ENCODE measurements at places on chromosomes 1 and 21. TPM values are rescaled to one million over a fixed set of nuclear protein-coding genes. Genes with fewer than 3 reads are reported as not detected.
A peak's percentile ranks its signal among the peaks of the same experiment; 100 is the strongest.

The RGS16 gene
- total RNA-seq, result 3.9 TPM

The ITLN2 gene
- total RNA-seq, result not detected

The S100A5 gene
- total RNA-seq, result not detected

The GRIK1 gene
- total RNA-seq, result 0.66 TPM

The RORC gene
- total RNA-seq, result 51.4 TPM

The DVL1 gene
- total RNA-seq, result 58.1 TPM

The ARHGEF16 gene
- 17.1 TPM for total RNA-seq

DNA sequence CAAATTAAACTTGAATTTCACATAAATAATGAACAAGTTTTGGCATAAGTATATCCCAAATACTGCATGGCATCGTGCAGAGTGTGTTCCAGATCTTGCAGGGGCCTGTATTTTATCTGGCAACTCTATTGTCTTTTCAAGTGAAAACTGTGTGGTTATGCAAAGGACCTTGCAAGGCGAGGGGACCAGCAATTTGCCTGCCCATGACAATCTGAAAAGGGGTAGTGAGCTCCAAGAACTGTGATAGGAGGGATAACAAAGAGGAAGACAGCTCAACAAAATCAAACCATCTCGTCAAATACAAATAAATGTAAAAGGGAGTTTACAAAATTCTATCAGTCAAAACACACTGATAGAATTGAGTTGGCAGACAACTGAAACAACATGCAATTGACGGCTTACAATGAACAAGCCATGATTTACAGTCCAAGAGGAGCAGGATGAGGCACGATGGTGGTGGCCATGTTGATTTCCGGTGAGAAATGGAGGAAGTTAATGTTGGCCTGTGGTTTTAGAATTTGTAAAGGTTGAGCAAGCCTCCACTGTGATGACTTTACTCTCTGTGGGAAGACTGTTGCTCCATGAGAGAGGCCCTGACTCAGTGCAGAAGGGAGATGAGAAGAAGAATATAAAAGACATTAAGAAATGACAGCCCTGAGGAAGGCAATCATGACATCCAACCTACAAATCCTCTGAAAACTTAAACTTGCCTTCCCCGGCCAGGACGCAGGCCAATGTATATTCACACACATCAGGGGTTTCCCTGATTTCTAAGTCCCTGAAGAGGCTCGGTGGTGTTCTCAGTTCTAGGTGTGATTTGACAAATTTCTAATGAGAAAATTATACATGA is 132.2 kb downstream of the ADSS2 start:
- no peak overlapping the region for H3K4me3 ChIP-seq
- DNase-seq, result peak; percentile 55
- H3K27me3 ChIP-seq, result no peaks in the 10 kb centered on the region
- no peak overlapping the region for H3K27ac ChIP-seq
- H3K36me3 ChIP-seq, result no peaks in the 10 kb centered on the region
- H3K4me1 ChIP-seq, result peaks cover 29% of the 10 kb centered on the region

DNA sequence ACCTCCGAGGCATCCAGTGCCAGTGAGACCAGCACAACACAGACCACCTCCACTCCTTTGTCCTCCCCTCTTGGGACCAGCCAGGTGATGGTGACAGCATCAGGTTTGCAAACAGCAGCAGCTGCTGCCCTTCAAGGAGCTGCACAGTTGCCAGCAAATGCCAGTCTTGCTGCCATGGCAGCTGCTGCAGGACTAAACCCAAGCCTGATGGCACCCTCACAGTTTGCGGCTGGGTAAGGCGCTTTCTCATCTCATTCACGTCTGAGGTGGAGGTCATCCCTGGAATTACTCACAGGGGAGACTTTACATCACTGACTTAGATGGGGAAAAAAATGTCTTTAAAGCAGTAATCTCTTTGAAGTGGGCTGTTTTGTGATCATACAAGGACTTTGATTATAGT is 106.3 kb downstream of the CD247 start:
- no peaks in the 10 kb centered on the region for H3K27me3 ChIP-seq
- no peaks in the 10 kb centered on the region for H3K36me3 ChIP-seq
- peak overlapping the region; percentile 15 for H3K27ac ChIP-seq

DNA sequence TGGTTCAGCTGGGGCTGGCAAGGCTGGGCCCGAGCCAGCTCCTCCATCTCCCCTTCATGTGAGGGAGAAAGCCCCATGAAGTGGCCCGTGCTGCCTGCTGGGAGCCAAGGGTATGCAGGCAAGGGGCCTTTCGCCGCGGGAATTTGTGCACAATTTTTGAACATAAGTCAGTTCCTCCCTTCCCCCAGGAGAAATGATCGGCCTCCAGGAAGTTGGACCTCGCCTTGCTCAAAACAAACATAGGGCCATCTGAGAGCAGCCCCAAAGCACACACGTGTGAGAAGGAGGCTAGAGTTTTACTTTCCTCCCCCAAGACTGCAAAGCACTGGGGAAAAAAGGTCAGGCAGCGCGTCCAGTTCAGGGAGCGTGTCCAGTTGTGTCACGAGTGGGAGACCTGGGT is 64.7 kb downstream of the PRDM16 start:
- H3K4me1 ChIP-seq, result peaks cover 43% of the 10 kb centered on the region
- peak overlapping the region; percentile 83 for H3K27ac ChIP-seq
- no peak overlapping the region for H3K4me3 ChIP-seq
- H3K36me3 ChIP-seq, result no peaks in the 10 kb centered on the region

DNA sequence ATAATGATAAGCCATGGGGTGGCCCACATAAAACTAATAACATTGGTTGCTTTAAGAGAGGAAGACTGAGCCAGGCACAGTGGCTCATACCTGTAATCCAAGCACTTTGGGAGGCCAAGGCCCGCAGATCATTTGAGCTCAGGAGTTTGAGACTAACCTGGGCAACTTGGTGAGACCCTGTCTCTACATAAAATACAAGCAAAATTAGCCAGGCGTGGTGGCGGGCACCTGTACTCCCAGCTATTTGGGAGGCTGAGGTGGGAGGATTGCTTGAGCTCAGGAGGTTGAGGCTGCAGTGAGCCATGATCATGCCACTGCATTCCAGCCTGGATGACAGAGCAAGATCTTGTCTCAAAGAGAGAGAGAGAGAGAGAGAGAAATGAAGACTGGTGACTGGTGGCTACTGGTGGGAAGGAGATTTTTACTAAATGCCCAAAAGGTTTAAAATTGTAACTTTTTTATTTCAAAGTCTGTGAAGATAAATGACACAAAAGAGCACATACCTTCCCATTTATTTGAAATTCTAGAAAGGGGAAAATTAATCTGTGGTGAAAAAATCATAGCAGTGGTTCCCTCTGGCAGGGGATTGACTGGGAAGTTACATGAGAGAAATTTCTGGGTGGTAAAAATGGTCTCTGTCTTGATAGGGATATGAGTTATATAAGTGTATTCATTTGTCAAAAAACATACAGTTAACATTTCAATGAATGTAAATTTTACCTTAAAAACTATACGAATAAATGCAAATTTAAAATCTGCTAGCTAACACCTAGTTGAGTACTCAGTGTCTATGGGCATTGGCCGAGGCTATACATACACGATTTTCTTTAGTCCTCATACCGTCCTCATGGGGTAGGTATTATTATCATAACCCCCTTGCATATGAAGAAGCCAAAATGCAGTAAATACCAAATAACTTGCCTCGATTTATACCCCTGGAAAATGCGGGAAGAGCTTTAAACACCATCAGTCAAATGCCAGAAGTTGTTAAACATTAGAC is 2.2 kb upstream of the NBPF1 start:
- H3K4me3 ChIP-seq, result no peak overlapping the region
- H3K27ac ChIP-seq, result no peak overlapping the region
- peak; percentile 20 for DNase-seq
- H3K36me3 ChIP-seq, result peaks cover 4% of the 10 kb centered on the region
- no peaks in the 10 kb centered on the region for H3K27me3 ChIP-seq

DNA sequence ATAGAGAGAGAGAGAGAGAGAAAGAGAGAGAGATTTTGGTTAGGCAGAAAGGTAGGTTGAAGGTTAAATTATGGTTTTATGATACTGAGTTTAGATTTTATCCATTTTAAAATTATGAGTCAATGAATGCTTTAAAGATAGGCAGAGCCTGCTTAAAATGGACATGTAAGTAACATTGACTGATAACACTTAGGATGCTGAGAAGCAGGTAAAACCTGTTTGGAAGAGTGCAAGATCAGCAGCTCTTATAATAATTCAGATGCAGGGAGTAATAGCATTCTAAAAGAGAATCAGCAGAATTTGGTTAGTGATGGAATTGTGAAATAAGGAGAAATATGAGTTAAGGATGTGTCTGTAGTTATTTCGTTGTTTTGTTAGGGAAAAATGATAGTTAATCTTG is 446.6 kb downstream of the PLA2G4A start:
- no peak for DNase-seq
- H3K27ac ChIP-seq, result no peak overlapping the region
- no peak overlapping the region for H3K4me3 ChIP-seq
- H3K4me1 ChIP-seq, result no peaks in the 10 kb centered on the region
- no peaks in the 10 kb centered on the region for H3K27me3 ChIP-seq

GRCh38 chr1:65309304-65310077 is at the start of gene DNAJC6:
Gene DNAJC6, plus strand, starts transcription at chr1:65309543. Its CDS starts 203 bp downstream, at chr1:65309746.
- H3K4me3 ChIP-seq, result peak within 1 kb of the TSS; percentile 64
- H3K27me3 ChIP-seq, result no peaks in the 10 kb centered on the region
- H3K27ac ChIP-seq, result peak within 1 kb of the TSS; percentile 36
- H3K4me1 ChIP-seq, result no peaks in the 10 kb centered on the region
- DNase-seq, result peak; percentile 74

GRCh38 chr1:8712413-8713231 is 104.8 kb downstream of the RERE start:
- DNase-seq, result no peak
- peaks cover 40% of the 10 kb centered on the region for H3K4me1 ChIP-seq
- no peak overlapping the region for H3K4me3 ChIP-seq
- no peaks in the 10 kb centered on the region for H3K36me3 ChIP-seq
- H3K27me3 ChIP-seq, result no peaks in the 10 kb centered on the region
- H3K27ac ChIP-seq, result peak overlapping the region; percentile 59

DNA sequence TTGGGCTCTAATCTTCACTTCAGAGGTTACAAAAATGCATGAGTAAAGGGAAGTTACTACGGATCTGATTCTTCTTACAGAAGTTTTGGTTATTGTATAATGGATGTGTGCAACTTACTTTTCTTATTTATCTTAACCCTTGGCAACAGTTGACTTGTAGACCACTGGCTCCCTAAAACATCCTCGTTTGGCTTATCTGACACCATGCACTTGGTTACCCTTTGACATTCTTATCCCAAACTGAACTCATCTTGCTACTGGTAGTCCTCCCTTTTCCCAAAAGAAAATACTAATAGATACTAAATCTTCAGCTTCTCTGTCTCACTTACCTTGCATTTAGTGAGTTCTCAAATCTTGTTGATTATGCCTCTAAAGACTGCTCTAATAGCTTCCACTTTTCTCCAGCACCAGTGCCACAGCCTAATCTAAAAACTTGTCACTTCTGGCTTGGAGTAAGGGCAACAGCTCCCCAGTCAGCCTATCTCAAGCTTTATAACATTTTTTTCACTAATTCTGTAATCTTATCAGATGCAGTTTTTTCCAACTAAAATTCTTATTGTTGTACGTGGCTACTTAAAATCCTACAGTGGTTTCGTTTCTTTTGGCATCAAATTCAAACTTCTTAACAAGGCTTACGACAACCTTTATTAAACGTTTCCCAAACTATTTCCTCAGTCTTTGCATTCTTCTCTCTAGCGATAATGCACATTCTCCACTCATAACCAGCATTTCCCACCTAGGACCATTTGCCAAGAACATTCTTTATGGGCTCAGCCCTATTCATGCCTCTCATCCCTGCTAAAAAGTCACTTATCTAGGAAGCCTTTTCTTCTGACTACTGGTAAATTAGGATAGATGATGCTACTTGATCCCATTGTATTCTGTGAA is 204.2 kb downstream of the KCNT2 start:
- no peaks in the 10 kb centered on the region for H3K27me3 ChIP-seq
- no peak overlapping the region for H3K4me3 ChIP-seq
- peaks cover 9% of the 10 kb centered on the region for H3K4me1 ChIP-seq
- no peaks in the 10 kb centered on the region for H3K36me3 ChIP-seq

- H3K4me1 ChIP-seq, result peaks cover 30% of the 10 kb centered on the region
- H3K27ac ChIP-seq, result peak overlapping the region; percentile 81
- no peak overlapping the region for H3K4me3 ChIP-seq
- H3K36me3 ChIP-seq, result no peaks in the 10 kb centered on the region
- H3K27me3 ChIP-seq, result no peaks in the 10 kb centered on the region
- no peak for DNase-seq
Measured at GRCh38 chr1:230232371-230232771, 165.3 kb downstream of the GALNT2 start.

DNA sequence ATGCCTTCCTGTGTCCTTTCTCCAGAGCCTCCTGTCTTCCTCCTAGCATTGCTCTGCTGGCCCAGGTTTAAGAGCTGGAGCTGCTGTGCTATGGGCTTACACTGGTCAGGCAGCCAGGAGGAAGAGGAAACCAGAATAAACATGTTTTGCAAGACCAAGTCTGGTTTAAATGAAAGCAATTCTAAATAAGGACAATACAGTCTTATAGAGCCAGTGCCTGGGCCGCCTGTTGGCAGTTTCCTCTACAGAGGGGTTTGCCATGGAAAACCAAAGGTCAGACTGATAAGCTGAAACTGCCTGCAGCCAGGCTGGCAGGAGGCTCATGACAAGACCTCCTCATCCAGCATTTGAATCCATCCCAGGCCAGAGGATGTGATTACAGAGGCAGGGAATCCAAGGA is 92.9 kb upstream of the FGGY start:
- H3K36me3 ChIP-seq, result no peaks in the 10 kb centered on the region
- no peaks in the 10 kb centered on the region for H3K27me3 ChIP-seq
- peaks cover 21% of the 10 kb centered on the region for H3K4me1 ChIP-seq
- H3K4me3 ChIP-seq, result no peak overlapping the region
- peak; percentile 57 for DNase-seq

DNA sequence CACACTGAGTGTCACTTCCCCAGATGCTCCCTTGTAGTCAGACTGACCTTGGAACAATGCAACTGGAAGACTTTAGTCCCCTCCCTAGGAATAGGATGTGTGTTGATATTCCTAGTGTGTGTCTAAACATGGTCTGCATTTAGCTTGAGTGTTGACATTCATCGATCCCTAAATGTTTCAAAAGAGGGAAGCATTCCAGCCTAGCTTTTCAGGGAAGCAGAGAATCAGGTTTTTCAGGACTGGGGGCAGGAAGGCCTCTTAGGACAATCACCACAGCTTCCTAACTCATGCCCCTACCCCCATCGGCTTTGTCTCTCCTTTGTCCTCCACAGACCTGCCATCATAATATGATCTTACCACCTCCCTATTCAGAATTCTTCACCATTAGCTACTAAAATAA is 43.4 kb downstream of the NMNAT2 start:
- H3K27ac ChIP-seq, result no peak overlapping the region
- H3K36me3 ChIP-seq, result no peaks in the 10 kb centered on the region
- peak; percentile 3 for DNase-seq
- H3K4me3 ChIP-seq, result no peak overlapping the region

DNA sequence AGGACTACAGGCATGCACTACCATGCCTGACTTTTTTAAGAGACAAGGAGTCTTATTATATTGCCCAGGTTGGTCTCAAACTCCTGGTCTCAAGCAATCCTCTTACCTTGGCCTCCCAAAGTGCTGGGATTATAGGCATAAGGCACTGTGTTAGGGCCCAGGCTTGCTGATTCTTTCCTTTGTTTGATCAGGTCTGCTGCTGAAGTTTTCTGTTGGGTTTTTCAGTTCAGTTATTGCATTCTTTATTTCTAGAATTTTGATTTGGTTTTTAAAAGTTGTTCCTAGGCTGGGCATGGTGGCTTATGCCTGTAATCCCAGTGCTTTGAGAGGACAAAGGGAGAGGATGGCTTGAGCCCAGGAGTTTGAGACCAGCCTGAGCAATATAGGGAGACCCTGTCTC is 47.9 kb downstream of the C4BPA start:
- H3K4me1 ChIP-seq, result no peaks in the 10 kb centered on the region
- H3K4me3 ChIP-seq, result no peak overlapping the region
- DNase-seq, result no peak
- H3K36me3 ChIP-seq, result no peaks in the 10 kb centered on the region
- H3K27ac ChIP-seq, result no peak overlapping the region
